Activated T-cell treated with anti-CD3 and anti-CD28 coated beads, Interleukin-2, amount 50 U/mL, for 1 hour (primary cell): ENCODE measurements at places on chromosomes 7 and 10.

- no peak for DNase-seq
Observed at GRCh38 chr10:792792-793100, 103.3 kb upstream of the DIP2C start.

GRCh38 chr7:151086802-151087244 lies 548 bp downstream of the AGAP3 start:
- peak; percentile 54 for DNase-seq

DNA sequence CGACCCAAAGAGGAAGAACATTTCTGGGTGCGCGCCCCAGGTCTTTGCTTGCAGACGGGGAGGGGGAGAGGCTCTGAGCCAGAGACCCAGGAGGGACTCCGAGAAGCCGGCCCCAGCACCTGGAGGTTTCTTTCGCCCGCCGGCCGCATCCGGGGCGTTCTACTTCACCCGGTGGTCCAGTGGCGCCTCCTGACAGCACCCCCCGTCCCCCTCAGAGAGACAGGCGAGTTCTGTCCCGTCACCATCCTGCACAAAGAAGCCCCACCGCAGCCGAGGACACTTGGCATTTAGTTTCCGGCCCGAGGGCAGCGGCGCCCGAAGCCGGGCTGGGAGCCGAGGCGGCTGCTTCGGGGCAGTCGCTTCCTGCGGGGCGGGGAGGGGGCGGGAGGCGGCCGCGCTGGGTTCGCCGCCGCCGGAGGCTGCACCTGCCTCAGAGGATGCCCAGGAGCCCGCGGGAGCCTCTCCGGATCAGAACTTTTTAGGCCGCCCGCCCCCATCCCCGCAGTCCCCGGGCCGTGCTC lies at the start of gene TMEM178B:
Gene TMEM178B, plus strand, starts transcription at position 424 of the 521 bp plus-strand sequence.
- no peak for DNase-seq

GRCh38 chr7:114468844-114469243 lies 54.2 kb downstream of the FOXP2 start:
- DNase-seq, result no peak

DNA sequence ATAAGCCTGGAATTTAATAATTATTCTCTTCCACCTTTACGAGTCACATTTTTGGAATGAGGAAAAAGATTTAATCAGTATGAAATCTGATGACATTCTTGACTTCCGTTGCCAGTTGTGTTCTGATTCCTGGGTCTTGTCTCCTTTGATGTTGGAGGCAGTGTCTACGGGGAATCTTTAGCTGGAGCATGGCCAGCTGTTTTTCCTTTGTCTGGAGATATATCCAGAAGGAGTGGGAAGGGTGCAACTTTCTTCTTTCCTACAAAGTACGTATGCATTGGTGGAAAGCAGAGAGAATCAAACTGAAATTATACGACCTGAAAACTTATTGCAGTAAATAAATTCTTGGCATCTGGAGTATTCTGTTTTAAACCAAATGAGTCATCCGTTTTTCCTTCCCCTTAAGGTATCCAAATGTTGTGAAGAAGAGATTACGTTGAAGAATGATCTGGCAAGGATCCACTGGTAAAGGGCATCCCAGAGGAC lies 6.9 kb upstream of the GNG11 start:
- DNase-seq, result no peak

- DNase-seq, result no peak
Observed at GRCh38 chr10:111498560-111498959, 421.7 kb downstream of the ADRA2A start.

- no peak for DNase-seq
Observed at GRCh38 chr7:91082852-91083495, 181.3 kb upstream of the FZD1 start.

DNA sequence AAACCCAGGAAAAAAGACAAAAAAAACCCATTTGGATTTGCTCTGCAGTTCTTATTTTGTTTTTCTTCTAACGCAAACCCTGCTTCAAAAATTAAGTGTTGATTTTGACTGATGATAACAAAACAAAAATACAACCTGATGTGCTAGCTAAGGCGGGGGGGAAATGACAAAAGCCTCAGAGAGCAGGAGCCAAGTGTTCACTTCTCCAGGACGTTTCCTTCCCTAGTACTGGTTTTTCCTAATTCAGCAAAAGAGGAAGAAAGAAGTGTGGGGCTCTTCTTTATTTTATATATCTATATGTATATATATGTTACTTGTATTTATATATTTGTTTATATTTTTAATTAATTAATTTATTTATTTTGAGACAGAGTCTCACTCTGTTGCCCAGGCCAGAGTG lies 28.0 kb downstream of the SNX10 start:
- DNase-seq, result no peak

GRCh38 chr10:129553928-129554327 lies 86.9 kb downstream of the MGMT start:
- DNase-seq, result no peak
